Activated CD8-positive, alpha-beta memory T cell treated with anti-CD3 and anti-CD28 coated beads for 4 hours (primary cell): ENCODE measurements at places on chromosomes 6 and 20.

DNA sequence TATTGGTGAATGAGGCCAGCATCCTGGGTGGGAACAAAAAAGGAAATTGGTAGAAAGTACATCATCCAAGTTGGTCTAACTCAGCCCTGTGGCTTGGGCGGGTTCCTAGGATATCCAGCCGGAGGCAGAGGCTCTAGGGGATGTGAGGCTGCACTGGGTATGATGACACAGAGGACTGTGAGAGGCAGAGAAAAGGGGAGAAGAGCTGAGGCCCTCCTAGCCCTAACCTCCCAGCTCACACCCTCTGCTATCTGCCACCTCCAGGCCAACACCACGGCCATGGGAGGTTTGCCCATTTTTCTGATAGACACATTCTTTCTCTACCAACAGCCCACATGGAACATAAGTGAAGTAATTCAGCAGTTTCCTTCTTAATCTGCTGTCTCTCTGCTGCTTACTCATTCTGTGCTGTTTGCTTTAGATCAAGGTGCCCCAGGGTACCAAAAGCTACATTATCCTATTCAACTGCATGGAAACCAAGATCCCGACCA is 284.4 kb downstream of the ESR1 start:
- no peak for DNase-seq

DNA sequence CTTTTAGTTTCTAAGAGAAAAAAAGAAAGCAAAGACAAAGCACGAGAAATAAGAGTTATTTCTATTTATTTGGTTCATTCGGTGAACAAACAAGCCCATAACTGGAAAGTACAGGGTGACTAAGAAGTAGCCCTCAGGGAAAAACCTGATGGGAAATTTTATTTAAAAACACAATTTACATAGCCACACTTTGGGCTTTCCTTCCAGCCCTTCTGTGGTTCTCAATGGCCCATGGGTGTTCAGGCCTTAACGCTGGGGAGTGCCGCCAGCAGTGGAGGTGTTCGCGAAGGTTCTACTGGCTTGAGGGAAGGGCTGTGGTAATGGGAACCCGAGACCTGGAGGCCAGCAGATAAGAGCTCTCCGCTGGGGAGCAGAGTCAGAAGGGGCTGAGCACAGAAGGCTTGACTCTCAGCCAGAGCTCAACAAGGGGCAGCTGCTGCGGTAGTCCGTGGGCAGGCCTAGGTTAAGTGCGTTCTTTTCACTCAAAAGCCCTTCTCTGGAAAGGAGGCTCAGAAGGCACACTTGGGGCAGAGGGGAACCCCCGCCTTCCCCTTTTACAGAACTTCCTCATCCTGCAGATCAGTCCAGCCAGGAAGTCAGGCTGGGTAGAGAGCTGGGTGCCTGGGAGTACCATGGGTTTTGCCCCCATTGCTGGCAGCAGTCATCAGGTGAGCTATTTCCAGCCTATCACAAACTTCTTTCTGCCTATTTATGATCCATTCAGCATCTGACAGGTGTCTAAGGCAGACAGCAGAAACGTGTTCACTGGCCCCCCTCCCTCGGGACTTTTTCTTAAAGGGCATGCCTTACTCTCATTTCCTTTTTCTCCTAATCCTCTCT is 8.8 kb upstream of the CD83 start:
- no peak for DNase-seq

DNA sequence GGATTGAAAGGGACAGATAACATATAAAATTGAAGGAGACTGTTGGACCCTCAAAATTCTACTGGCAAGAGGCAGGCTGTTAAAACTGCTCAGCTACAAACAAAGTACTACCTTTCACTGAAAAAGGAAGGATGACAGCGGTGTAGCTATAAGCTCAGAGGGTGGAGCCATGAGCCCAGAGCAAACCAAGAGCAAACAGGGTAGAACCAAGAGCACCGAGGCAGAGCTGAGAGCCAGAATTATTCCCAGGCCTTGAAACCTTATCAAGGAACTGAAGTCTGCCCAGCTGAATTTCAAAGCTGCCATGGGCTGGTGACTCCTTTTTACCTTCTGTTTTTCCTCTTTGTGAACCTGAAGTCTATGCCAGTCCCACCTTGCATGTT is 74.7 kb upstream of the SLC4A11 start:
- DNase-seq = no peak

DNA sequence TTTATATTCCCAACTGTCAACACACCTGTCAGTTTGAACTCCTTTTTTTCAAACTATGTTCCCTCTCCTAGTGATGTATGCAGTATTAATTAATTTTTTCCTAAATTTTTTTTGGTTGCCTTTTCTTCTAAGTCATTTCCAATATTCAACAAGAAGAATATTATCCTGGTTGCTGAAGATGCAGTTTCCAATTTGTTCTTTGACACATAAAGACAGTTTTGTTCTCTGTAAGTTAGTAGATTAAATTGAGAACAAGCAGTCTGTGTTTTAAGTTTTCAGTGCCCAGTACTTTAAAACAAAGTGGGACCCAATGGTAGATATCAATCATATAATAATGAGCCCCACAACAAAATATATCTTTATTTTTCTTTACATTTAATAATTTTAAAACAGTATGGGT is 47.3 kb downstream of the GJA1 start:
- DNase-seq = no peak

DNA sequence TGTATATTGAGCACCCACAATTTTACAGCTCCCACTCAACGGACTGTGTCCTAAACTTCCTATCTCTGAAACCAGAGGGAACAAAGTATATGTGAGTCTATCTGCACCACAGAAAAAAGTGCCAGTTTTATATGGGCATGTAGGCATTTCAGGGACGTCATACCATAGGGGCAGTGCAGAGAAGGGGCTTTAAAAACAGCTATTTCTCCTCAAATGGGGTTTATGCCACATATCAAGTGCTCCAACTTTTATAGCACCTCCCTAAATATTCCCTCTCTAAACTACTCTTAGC is 28.9 kb upstream of the ASF1A start:
- DNase-seq = no peak

- no peak for DNase-seq
Measured at GRCh38 chr6:12065321-12066140, 53.4 kb downstream of the HIVEP1 start.

DNA sequence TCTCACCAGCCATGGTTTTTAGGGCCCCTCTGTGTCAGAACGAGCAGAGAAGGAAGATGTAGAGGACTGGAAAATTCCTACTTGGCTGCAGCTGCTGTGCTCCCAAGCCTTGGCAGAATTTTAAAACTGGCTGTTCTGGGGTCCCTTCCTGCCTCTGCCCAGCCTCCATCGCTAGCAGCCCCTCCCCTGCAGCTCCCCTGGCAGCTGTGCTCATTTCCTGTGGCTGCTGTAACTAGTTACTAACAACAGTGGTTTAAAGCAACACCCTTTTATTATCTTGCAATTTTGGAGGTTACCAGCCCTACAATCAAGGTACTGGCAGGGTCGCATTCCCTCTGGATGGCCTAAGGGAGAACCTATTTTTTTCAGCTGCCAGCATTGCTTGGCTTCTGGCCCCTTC is 3.7 kb upstream of the CST11 start:
- DNase-seq = no peak

- DNase-seq = no peak
Measured at GRCh38 chr20:8130840-8131526, 1.1 kb upstream of the PLCB1 start.

DNA sequence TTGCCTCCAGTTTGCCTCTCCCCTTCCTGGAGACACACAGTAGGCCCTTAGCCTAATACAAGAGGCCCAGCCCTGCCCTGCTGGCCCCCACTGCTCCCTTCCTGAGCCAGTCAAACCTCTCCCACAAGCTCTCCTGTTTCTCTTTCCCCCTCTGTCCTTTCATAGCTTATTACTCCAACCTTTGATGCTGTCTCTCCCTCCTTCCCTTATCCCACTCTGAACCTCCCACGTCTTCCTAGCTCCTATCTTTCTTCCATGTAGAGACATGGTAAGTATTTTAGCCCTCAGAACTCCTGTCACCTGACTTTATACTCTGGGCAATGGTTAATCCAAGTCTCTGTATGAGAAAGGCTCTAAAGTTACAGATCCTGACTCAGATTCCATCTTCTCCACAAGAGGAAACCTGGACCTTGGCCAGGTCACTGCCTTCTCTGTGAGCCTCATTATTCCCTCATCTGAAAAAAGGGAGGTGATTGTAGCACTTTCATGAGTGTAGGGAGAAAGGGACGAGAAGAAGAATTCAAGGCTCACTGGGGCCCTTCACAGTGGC is 6.7 kb downstream of the TGIF2 start:
- no peak for DNase-seq

DNA sequence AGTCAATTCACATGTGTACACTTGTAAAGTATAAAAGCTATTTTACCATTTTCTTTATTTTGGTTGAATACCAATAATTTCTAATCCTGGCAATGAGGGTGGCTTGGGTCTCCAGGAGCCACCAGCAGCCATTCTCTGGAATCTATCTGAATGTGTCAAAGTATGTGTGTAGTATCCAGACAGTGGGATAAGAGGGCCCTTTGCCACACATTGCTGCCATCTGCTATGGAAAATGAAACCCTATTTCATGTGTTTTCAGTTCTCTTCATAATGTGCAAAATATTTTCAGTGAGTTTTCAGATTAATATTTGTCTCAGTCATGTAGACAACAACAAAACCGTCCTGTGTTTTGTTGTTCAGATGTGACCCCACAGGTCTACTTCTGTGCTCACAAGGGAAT is 46.3 kb downstream of the CDYL start:
- DNase-seq = no peak

GRCh38 chr20:3032624-3033023 is 10.8 kb upstream of the GNRH2 start:
- no peak for DNase-seq

- DNase-seq = no peak
Measured at GRCh38 chr6:165632194-165632593, 30.8 kb downstream of the PDE10A start.

DNA sequence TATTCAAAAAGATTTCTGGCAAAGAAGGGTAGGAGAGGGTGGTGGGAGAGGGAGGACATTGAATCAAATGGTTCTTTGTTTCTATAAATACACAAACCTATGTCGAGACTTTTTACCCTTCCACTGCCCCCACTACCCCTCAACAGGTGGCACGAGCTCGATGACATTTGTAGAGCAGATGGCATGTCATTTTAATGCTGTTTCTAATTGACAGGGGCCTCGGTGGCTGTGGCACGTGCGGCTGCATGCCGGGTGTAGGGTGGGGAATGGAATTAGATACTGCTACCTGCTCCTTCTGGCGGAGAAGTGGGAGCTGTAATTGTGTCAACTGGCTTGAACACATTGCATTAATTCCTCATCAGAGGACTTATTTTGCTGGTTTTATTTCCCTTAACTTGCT is 29.1 kb upstream of the SASH1 start:
- no peak for DNase-seq

DNA sequence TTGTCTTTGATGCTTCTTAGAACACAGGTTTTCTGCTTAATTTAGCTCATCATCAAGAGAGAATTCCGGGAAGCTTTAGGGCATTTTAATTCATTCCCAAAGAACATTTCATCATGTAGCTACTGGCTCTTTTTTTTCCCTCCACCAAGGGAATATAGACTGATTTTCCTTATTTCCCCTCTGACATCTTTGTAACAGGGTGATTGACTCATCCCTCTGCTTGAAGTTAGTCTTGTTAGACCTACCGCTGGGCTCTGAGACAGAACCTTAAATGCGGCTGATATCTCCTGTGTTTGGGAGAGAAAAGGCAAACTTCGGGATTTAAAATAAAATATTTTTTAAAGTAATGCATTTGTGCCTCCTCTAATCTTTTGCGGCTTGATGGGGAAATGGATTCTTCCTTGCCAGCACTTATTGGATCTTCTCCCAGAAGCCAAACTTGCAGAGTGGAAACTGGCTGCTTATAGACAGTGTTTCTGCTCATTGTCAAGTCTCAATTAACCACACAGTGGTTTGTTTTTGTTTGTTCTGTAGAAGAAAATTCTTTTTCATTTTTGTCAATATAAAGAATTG is 272.7 kb upstream of the PLCB4 start:
- DNase-seq = no peak

GRCh38 chr20:63850689-63851547 is 10.4 kb upstream of the ABHD16B start:
- DNase-seq = no peak

GRCh38 chr20:38674092-38674764 is 50.1 kb upstream of the SLC32A1 start:
- DNase-seq = peak; percentile 50

DNA sequence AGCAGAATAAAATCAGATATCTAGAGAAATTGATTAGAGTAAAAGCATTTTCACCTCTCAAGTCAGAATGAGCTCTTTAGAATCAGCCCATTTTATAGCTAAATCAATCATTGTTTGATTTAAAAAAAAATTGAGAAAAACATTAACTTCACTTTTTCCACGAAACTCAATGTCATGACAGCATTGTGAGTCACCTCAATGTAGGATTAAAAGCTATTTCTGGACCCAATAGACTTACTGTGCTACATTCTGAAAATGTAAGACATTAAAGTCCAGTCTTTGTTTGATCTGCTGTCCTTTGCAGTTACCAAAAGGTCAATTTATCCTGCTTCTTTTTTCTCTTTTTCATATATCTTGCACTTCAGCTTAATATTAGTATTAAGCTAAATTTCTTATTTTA is 519.4 kb upstream of the ZNF337 start:
- no peak for DNase-seq

DNA sequence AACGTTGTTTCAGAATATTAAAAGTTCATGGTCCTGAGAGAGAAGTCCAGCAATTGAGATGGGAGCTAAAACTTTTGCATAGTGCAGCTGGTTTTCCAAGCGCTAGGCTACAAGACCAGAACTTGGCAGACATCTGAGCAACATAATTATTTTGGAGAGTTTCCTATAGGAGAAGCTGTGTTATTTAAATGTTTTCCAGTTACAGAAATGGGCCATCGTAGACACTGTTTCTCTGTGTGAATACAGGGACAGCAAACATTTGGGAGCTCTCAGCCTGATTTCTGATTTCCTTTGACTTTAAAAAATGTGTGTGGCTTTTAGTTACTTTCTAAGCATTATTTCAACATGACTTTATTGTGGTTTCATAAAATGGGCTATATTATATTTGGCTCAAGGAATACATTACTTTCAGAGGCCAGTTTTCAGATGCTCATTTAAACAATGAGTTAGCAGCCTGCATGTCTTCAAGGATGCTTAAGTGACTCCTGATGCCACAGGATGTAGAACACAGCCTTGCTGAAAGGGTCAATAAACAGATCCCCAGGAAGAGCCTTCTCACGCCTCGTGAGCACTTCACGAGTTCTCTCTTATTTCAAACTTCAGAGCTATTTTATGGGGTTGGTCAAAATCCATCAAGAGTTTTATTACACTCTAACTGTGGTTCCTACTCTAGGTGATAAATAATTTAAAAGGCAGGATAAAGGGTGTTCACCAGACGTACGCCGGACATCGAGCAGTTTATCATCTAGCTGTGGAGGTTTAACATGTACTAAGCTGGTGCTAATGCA is 193.8 kb downstream of the SMOC2 start:
- DNase-seq = no peak

- DNase-seq = no peak
Measured at GRCh38 chr6:149316108-149316727, 1.3 kb upstream of the TAB2 start.

DNA sequence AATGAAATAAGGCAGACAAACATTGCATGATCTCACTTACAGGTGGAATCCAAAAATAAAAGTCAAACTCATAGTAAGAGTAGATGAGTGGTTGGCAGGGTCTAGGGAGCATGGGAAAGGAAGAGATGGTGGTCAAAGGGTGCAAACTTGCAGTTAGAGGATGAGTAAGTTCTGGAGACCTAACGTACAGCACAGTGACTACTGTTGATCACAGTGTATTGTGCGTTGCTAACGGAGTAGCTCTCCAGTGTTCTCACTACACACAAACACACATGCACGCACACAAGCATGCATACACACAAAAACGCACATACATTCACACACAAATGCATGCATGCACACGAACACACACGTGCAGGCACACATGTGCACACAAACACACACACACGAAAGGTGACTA is 54.9 kb downstream of the LY86 start:
- DNase-seq = no peak

- DNase-seq = no peak
Measured at GRCh38 chr6:123417535-123417934, 219.2 kb downstream of the TRDN start.
